ENCODE measurements at places on chromosomes 13 and 19. TPM values are rescaled to one million over a fixed set of nuclear protein-coding genes. Genes with fewer than 3 reads are reported as not detected.

Gene CEACAM7
- total RNA-seq, result 0.14 TPM

Gene KLK13
- not detected for total RNA-seq

Gene PDX1
- 0.10 TPM for total RNA-seq

Gene TEX101
- total RNA-seq, result not detected

Gene ADAMTSL5
- 3.4 TPM for total RNA-seq

Gene CYP2F1
- total RNA-seq, result not detected

Gene S1PR4
- 0.14 TPM for total RNA-seq
